Activated T-cell treated with anti-CD3 and anti-CD28 coated beads, Interleukin-2, amount 50 U/mL, for 72 hours (primary cell): ENCODE measurements at places on chromosomes 1 and 21.

- no peak for DNase-seq
Observed at GRCh38 chr1:29732453-29732852, 496.1 kb downstream of the PTPRU start.

DNA sequence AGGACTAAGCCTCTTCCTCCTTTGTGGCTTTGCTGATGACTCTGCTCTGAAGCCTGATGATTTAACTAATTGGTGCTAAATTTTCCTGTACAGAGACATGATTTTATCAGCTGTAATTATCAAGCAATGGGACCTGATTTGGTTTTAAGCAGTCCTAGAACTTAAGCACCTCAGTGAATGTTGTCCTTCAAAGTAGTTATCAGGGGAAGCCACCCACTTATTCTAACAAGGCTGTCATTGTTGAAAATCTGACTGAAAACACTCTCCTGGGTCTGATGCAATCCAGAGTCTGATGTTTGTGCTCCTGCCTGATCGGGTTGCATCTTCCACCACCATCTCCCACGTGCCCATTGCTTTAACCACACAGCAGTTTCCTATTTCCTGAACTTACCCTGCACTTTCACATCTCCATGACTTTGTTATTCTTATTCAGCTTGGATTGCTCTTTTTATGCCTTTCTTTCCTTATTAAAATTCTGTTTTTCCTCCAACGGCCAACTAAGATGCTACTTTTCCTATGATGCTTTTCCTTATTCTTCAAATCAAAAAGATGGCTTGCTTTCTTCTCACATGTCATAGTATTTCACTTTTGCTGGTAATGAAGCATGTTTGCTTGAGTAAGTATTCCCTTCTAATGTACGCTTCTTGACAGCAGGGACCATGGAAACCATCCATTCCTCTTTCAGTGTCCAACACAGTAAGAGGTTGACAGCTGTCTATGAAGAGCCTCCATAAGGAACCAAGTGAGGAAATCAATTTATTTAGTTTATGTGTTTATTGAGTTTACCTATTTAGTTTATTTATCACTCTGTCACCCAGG, 55.0 kb downstream of the S1PR1 start:
- peak; percentile 73 for DNase-seq

GRCh38 chr1:26284597-26285347, 4.9 kb downstream of the SH3BGRL3 start:
- peak; percentile 99 for DNase-seq

DNA sequence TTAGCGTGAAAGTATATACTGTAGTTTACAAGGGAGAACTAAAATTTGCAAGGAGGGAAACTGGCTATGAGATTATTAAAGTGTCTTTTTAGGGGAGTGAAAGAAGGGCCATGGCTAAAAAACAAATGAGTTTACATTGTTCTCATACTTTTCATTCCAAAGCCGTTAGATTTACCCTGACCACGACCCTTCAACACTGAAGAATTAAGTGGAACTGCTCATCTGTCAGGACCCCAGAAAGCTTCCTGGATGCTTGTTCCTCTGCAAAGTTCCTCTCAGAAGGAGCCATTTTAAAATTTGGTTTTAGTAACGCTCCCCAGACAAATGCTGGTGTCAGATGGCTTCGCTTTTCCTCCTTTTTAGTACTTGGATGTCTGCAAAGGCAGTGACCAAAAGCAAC, 82.7 kb upstream of the ZBTB18 start:
- DNase-seq: no peak

- DNase-seq: no peak
Observed at GRCh38 chr1:184021728-184022127, 15.8 kb downstream of the COLGALT2 start.

GRCh38 chr1:16248603-16249516, 11.9 kb upstream of the CPLANE2 start:
- no peak for DNase-seq

- no peak for DNase-seq
Observed at GRCh38 chr1:78831731-78832360, 174.7 kb downstream of the ADGRL4 start.
